NCI-H2029 treated with DMSO at 0.1 percent for 48 hours (cell line): ENCODE measurements at places on chromosomes 16 and 17.

GRCh38 chr17:75075597-75076336, 12.0 kb upstream of the SLC16A5 start:
- DNase-seq: no peak

DNA sequence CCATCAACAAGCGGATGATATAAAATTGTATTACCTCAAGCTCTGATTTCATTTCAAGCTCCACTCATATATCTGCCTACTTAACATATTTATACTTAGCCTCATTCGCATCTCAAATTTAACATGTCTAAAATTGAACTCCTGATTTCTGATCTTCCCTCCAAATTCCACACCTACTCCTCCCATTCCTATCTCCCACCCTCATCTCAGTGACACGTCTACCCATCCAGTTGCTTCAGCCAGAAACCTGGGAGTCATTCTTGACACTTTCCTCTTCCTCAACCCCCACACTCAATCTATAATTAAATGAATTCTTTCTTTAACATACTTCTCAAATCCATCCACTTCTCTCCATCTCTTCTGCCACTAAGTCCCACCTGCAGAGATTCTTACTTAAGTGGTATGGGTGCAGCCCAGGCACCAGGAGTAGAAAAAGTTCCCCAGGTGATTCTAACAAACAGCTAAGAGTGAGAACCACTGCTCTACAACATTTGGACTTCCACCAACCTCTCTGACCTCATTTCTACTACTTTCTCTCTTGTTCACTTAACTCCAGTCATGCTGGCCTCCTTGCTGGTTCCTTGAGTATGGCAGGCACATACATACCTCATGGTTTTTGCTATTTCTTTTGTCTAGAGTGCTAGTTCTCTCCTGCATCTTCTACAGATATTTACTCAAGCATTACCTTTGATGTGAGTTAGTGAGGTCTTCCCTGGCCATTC, 18.1 kb downstream of the SPOP start:
- DNase-seq: no peak

- no peak for DNase-seq
These were observed 16.9 kb downstream of the ITGAX start for GRCh38 chr16:31371619-31372484.

DNA sequence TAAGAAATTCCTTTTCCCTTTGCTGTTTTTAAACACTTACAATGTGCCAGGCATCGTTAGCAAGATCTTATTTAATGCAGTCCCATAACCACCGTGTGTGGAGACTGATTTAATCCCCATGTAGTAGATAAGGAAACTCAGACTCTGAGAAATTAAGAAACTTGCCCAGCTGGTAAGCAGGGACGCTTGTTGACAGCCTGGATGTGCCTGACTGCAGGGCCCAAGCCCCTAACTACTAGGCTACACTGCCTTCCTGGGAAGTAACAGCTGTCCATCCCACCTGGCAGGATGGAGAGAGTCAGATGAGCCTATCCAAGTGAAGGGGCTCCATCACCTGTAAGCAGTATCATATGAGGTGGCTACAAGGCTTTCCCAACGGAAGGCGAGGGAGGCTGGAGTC, 23.1 kb downstream of the CDK5RAP3 start:
- no peak for DNase-seq

DNA sequence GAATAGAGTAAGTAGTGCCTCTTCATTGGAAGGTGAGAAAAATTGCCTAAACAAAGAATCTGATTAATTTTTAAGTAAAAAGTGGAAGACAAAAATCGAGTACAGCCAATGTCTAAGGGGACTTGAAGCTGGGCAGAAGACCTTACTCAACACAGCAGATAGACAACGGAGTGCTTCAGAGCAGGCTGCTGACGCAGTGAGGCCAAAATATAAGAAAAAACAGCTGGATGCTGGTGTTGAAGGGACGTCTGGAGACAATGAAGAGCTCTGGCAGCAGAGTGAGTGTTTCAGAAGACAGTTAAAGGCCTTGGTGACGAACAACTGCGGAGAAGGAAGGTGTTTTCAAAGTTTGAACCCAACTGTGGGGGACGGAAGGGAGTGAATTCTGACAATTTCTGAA, 169.8 kb downstream of the MRTFB start:
- DNase-seq: no peak

- DNase-seq: no peak
These were observed 8.0 kb downstream of the BRD7 start for GRCh38 chr16:50360779-50361178.

GRCh38 chr16:68519225-68519745, 19.8 kb upstream of the ZFP90 start:
- DNase-seq: no peak

DNA sequence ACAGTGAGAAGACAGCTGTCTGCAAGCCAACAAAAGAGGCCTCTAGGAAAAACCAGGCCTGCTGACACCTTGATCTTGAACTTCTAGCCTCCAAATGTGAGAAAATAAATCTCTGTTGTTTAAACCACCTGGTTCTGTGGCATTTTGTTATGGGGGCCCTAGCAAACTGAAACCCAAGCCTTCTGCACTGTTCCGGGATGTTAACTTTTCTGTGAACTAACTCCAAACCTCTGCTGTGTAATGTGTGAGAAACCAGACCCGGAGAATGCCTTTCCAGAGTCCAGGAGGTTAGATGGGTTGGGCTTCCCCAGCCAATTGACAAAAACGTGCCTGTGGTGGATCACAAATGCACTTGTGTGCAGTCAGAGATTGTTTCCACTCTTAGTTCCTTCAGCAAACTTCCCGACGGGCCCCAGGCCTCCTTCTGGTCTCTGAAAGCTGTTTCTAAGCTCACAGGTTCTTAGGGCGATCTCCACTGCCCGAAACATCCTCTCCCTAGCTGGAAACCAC, 13.6 kb upstream of the GGA2 start:
- no peak for DNase-seq

DNA sequence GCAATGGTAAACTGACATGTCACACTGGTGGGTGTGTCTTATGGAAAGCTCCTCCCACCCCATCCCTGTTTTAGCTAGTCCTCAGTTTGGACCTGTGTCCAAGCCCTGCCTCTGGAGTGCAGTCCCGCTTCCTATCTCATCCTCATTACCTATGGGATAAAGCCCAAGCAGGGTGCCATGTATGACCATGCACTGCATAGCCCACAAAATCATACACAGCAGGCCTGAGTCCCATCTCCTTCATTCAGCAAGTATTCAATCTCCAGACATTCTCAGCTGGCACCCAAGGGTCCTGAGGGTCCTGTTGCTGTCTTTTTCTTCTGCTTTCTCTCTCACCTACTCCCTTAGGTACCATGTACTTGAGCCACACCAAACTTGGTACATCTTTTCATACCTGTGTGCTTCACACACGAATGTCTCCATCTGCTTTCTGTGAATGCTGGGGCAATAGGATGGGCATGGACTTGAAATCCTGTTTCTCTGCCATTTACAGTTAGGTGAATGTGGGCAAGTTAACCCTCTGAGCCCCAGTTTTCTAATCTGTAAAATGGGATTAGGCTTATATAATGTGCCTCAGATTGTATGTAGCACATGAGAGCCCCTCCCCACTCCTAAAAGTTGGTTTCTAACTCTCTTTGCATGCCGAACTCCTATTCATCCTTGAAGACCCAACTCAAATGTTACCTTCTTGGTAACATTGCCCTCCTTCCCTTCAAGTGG, 28.5 kb downstream of the TNS4 start:
- no peak for DNase-seq

DNA sequence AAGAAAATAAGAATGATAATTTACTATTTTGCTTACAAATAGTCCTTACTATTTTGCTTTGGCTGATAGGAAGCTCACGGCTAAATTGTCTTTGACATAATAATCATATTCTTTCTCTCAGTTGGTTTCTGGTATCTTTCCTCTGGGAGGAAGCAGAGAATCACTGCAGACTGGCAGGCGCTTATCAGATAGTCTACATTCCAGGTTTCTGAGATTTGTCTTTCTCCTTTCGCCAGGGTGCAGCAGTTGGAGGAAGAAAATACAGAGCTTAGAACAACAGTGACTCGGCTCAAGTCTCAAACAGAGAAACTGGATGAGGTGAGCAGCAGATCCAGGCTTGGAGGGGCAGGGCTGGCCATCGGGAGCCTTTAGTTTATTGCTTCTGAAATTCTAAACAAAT, 136.1 kb downstream of the RAB11FIP4 start:
- DNase-seq: no peak

DNA sequence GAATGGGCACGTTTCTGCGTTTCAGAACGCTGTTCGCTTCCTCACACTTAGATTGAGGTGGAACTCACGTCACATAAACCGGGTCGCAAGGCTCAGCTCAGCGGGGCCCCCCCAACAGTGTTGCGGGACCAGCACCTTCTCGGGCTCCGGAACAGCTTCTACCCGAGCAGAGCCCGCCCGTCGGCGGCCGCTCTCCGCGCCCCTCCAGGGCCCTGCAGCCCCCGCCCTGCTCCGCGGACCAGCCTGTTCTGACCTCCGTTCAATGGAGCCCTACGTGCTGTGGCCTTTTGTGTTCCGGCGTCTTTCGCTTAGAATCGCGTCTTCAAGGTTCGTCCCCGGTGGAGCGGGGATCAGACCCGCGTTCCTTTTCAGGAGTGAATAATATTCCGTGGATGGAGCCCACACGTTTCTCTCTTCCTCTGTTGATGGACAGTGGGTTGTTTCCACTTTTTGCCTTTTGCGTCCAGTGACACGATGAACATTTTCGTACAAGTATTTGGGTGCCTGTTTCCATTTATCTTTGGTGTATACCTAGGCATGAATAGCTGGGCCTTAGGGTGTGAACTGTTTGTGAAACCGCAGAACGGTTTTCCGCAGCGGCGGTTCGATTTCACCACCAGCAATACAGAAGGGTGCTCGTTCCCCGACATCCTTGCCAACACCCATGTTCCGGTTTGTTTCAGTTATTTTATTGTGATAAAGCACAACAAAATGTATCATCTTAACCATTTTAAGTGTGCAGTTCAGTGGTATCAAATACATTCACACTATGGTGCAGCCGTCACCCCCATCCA, 2.3 kb upstream of the SLC22A31 start:
- DNase-seq: no peak

DNA sequence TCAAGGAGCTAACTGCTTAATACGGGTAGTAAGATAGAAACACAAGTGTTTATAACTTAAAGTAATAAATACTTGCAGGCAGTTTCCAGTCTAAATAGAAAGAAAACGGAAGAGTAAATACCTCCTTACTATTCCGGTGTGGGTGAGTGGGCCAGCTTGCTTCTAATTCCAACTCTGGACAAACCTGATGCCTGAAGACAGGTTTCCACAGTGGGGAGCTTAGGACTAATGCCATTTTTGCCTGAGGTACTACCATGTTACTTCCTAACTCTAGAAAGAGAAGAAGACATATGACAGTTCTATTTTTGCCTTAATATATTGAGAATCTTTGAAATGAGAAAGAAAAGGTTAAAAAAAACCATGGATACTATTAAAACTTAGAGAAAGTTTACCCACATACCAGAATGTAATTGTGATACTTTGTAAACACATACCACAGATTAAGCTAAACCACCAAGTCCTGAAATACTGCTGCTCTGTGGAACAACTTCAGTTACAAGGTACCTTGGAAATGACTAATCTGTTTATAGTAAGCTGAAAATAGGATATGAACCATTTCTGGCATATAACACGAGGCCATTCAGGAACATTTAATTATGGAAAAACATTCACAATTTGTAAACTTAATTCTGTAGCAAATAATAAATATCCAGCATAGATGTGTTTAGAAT, 70.2 kb downstream of the ZZEF1 start:
- DNase-seq: no peak

- no peak for DNase-seq
These were observed 5.1 kb downstream of the GGA2 start for GRCh38 chr16:23505180-23505665.

DNA sequence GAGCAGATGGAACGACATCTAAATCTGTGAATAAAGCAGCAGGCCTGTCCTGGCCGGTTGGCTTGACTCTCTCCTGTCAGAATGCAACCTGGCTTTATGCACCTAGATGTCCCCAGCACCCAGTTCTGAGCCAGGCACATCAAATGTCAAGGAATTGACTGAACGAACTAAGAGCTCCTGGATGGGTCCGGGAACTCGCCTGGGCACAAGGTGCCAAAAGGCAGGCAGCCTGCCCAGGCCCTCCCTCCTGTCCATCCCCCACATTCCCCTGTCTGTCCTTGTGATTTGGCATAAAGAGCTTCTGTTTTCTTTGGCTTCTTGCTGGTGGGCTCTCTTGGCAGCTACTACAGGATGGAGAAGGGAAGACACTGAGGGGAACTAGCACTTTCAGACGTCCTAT, 4.1 kb upstream of the RSAD1 start:
- no peak for DNase-seq

- no peak for DNase-seq
These were observed 34.0 kb downstream of the PGS1 start for GRCh38 chr17:78412403-78412802.

DNA sequence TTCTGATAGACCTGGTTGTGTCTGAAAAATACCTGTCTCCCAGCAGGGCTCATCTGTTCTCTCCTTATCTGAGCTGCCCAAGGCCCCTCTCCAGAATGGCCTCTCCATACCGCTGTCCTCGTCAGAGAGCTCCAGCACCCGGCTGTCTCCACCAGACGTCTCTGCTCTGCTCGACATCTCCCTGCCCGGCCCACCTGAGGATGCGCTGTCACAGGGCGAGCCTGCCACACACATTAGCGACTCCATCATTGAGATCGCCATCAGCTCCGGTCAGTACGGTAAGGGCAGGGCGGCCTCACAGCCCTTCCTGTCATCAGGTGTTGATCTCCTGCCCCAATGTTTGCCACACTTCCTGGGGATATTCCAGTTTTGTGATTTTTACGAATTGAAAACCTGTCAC, 10.2 kb upstream of the JPT2 start:
- DNase-seq: no peak

GRCh38 chr17:33463887-33464286, 170.8 kb upstream of the ASIC2 start:
- no peak for DNase-seq

- no peak for DNase-seq
These were observed 234.7 kb downstream of the KATNIP start for GRCh38 chr16:27784351-27785306.

GRCh38 chr16:26345966-26346365, 654.2 kb downstream of the HS3ST4 start:
- DNase-seq: no peak

GRCh38 chr16:77971306-77972061, 50.9 kb upstream of the CLEC3A start:
- peak; percentile 50 for DNase-seq

DNA sequence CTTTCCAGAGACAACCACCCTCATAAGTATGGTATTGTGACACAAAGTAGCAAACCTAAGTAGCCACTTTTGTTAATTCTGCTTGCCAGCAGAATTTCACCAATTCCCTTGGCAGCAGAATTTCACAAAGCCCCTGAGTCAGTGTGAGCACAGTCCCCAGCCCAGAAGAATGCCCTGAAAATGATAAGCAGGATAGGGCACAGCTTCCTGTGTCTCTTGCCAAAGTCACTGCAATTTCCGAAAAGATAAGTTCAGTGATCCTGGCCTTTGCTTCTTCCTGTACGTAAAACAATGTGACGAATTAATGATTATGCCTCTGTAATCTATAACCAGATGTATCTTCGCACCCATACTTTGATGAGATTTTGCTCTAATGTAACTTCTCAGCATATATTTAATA, 16.0 kb upstream of the WIPF2 start:
- DNase-seq: no peak
